Kidney epithelial cell (primary cell): ENCODE measurements at places on chromosomes 6 and 20.

DNA sequence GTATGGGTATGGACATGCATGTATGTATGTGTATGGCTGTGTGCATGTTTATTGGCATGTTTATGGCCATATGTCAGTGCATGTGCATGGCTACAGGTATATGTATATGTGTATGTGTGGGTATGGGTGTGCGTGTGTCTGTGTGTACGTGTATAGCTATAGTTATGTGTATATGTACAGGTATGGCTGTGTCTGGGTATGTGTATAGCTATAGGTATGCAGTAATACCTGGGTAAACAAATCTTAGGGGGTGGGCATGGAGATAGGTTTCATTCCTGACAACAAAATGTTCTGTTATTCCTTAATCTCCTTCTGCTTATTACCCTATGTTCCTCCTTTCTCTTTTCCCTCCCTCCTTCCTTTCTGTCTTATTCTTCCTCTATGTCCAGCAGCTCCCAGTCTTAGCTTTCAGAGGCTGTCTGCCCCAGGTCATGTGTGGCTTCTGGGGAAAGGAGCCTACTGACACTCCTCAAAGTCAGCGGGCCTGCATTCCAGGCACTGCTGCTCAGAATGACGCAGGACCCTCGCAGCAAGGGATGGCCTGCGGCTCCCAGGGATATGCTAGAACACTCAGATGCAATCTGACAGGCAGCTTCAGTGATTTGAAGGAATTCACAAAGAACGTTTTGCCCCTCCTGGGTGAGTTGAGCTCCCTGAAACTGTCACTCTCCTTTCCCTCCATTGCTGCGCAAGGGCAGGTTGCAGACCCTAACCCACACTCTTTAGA, 139.3 kb upstream of the PHACTR1 start:
- DNase-seq: peak; percentile 76

DNA sequence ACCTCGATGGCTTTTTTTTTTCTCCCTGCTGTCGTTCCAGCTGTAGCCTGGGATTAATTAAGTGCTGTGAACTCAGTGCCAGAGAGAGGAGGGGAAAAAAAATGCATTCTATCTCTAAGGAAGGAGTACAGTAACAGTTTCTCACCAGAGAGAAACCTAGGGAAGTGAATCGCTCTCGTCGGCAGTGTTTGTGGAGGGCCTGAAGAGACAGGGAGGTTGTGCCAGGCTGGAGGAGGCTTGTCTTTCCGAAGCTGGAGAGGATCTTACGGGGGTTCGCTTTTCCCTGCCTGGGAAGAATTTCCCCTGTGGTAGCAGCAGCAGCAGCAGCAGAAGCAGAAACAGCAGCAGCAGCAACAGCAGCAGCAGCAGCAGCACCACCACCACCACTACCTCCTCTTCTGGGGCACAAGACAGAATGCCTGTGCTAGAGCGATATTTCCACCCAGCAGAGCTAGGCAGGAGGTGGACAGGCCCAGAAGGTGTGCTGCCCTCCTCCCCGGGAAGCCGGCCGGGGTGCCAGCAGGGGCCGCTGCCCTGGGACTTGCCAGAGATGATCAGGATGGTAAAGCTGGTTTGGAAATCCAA, 186.5 kb downstream of the PDE7B start:
- no peak for DNase-seq

- no peak for DNase-seq
Observed at GRCh38 chr6:168075216-168075615, 3.8 kb downstream of the FRMD1 start.

DNA sequence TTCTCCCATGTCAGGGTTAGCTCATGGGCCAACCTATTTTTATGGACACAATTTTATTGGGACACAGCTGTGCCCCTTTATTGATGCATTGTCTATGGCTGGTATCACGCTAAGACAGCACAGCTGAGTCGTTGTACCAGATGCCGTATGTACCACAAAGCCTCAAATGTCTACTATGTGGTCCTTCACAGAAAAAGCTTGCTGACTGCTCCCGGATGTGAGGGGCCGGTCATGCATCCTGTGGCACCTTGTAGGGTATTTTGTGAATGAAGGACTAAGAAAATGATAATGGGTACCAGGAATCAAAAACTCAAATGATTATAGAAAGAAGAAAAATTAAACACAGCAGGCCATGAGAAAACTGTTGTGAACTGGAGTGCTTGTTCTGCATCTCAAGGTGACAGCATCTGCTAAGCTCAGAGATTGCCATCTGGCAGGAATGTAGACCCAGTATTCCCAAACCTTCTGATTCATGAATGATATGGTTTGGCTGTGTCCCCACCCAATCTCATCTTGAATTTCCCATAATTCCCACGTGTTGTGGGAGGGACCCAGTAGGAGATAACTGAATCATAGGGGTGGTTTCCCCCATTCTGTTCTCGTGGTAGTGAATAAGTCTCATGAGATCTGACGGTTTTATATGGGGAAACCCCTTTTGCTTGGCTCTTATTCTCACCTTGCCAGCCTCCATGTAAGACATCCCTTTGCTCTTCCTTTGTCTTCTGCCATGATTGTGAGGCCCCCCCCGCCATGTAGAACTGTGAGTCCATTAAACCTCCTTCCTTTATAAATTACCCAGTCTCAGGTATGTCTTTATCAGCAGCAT, 248.5 kb downstream of the TSHZ2 start:
- DNase-seq: no peak

GRCh38 chr20:62668441-62669027, 26.2 kb downstream of the SLCO4A1 start:
- DNase-seq: peak; percentile 18

- no peak for DNase-seq
Observed at GRCh38 chr6:34957231-34957783, 68.3 kb downstream of the ANKS1A start.

DNA sequence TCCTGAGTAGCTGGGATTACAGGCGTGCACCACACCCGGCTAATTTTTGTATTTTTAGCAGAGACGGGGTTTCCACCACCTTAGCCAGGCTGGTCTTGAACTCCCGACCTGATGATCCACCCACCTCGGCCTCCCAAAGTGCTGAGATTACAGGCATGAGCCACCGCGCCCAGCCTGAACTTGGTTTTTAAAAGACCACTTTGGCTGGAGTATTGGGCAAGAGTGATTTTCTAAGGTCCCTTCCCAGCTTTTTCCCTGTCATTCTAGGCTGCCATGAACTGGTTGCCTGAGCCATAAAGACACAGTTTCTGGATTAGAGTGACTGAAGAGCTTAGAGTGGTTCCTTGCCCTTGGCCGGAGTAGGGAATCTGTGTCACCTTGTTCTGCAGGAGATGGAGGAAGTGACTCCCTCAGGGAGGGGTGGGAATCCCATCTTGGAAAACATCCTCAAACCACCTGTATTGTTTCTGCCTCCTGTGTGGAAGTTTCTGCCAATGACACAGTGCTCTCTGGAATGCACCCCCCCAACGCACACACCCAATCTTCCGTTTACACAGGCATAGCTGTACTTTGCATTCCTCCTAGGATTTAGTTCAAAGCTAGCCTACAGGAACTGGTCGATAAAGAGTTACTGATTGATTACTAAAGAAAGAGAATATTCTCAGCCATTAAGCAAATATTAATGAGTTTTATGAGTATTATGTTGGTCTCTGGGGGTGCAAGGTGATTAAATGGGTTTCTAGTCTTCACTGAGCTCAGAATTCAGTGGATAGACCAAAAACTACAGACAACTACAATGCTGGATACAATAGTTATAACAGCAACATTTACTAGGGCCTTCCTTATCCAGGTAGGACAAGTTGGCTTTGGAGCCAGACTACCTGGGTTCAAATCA, 18.2 kb downstream of the BCL2L1 start:
- peak; percentile 90 for DNase-seq

- DNase-seq: no peak
Observed at GRCh38 chr6:137166247-137167098, 7.0 kb downstream of the IL22RA2 start.

GRCh38 chr6:98529364-98529763, 305.0 kb upstream of the POU3F2 start:
- DNase-seq: no peak
